ENCODE measurements at places on chromosomes 16 and 17.

GRCh38 chr17:79974566-79975497 lies 60.8 kb downstream of the TBC1D16 start:
- peak; percentile 76 for DNase-seq

DNA sequence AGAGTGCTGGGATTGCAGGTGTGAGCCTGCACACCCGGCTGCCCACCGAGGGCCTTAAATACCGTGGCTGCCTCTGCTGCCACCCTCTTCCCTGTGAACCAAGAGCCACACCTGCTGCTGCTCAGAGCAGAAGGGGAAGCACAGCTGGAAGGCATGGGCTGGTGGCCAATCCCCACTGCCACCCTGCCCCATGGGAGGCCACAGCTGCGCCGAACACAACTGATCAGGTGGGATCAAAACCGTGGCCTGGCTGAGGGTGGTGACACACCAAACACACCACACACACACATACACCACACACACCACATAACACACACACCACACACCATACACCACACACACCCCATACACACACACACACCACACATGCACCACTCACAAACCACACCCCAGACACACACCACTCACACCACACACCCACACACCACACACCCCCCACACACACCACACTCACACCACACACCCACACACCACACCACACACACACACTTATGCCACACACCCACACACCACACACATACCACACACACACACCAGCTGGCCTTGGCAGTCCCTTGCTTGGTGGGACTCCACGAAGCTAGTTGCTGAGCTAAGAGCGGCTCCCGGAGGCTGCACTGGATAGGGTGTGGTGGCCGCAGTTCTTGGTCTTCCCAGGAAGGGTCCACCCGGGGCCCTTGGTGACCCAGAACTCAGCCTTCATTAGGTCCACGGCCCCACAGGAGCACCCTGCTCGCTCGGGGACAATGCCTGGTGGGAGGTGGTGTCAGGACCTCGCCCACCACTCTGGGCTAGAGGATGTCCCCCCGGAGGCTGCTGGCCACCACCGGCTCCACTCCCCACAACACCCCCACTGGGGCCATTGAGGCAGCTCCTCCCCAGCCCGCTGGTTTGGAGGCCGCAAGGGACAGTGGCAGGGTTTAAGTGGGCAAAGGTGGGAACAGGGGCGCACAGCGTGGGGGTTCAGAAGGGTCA lies 14.9 kb downstream of the CEP131 start:
- no peak for DNase-seq

- peak; percentile 24 for DNase-seq
Measured at GRCh38 chr17:6286233-6286632, 148.7 kb downstream of the AIPL1 start.

DNA sequence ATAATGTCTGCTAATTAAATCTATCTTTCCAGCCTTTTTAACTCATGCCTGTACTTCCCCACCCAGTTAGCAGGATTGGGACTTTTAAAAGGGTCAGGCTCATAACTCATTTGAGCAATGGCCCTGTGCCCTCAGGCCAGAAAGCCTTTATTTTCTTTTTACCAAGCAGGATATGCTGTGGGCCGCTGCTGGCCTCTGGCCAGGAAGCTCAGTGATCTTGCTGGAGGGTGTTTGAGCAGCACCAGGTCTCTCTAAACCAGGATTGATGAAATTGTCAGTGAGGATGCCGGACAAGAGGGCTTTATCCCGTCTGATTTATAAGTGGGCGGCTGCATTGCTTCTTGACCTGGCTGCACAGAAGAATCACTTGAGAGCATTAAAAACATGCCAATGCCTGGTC lies 187.8 kb downstream of the RAB11FIP4 start:
- DNase-seq = no peak

DNA sequence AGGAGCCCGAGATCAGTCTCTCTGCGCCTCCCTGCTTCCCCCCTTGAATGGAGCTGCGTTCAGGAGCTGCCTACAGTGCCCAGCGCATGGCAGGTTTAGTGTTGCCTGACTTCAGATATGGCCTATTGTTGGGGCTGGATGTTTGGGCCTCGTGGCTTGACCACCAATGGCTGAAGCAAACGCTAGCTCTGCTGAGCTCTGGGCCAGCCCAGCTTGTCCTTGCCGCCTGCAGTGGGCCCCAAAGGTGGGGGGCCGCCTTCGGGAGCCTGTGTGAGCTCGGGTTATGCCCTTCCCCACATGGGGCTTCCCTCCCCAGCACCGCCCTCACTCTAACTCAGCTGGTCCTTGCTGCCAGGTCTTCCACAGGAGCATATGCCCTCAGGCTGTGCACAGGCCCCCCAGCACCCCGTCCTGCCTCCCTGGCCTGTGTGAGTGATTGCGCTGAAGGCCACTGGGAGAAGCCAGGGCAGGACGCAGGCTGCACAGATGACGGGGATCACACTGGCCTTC lies 2.0 kb upstream of the METTL26 start:
- DNase-seq = no peak

All from K562 (cell line).